Thyroid gland (tissue), 4 donors: ENCODE measurements at places on chromosomes 7 and 10. TPM values are rescaled to one million over a fixed set of nuclear protein-coding genes. Genes with fewer than 3 reads are reported as not detected.

The PAX4 gene
- not detected for total RNA-seq

The SNCG gene
- 31.0 TPM for total RNA-seq

The CLCN1 gene
- total RNA-seq: not detected

The STOX1 gene
- total RNA-seq: 11.0 TPM

The CNPY1 gene
- total RNA-seq: not detected

The ZNF425 gene
- total RNA-seq: 3.8 TPM

The UCMA gene
- not detected for total RNA-seq

The FFAR4 gene
- total RNA-seq: 0.40 TPM

The MCM10 gene
- total RNA-seq: 0.54 TPM

The OPALIN gene
- total RNA-seq: not detected

The FAM25A gene
- not detected for total RNA-seq

The C7orf33 gene
- not detected for total RNA-seq

The SFR1 gene
- total RNA-seq: 5.7 TPM

The SPDYE6 gene
- total RNA-seq: not detected

The THSD7A gene
- 6.1 TPM for total RNA-seq

- H3K4me3 ChIP-seq: no peak overlapping the region
- no peak for DNase-seq
- no peaks in the 10 kb centered on the region for H3K27me3 ChIP-seq
- no peaks in the 10 kb centered on the region for H3K4me1 ChIP-seq
- H3K27ac ChIP-seq: no peak overlapping the region
- H3K36me3 ChIP-seq: no peaks in the 10 kb centered on the region
Observed at GRCh38 chr10:89001024-89001728, 10.6 kb downstream of the FAS start.

DNA sequence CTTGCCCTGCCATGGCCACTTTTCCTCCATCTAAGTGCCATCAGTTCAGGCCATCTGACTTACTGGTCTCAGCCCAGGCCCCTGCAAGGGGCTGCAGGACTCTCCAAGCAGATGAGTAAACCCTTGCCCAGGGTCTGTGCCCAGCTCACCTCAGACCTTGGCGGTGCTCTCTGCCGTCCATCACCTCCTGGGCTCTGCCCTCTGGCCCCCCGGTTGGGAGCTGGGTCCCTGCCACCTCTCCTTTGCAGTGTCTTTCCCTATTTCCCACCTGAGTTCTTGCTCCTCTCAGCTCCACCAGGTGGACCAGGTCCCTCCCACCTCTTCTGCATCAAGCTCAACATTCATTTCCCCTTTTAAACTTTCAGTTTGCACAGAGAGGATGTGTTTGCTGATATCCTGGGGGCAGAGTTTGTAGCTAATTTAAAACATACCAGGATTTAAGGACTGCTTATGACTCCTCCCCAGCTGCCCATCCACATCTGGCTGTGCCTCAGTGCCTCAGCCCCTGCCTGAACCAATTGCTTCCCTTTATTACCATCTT, 135.5 kb downstream of the SLIT1 start:
- H3K4me3 ChIP-seq: no peak overlapping the region
- H3K36me3 ChIP-seq: no peaks in the 10 kb centered on the region
- H3K27ac ChIP-seq: no peak overlapping the region
- no peak for DNase-seq

DNA sequence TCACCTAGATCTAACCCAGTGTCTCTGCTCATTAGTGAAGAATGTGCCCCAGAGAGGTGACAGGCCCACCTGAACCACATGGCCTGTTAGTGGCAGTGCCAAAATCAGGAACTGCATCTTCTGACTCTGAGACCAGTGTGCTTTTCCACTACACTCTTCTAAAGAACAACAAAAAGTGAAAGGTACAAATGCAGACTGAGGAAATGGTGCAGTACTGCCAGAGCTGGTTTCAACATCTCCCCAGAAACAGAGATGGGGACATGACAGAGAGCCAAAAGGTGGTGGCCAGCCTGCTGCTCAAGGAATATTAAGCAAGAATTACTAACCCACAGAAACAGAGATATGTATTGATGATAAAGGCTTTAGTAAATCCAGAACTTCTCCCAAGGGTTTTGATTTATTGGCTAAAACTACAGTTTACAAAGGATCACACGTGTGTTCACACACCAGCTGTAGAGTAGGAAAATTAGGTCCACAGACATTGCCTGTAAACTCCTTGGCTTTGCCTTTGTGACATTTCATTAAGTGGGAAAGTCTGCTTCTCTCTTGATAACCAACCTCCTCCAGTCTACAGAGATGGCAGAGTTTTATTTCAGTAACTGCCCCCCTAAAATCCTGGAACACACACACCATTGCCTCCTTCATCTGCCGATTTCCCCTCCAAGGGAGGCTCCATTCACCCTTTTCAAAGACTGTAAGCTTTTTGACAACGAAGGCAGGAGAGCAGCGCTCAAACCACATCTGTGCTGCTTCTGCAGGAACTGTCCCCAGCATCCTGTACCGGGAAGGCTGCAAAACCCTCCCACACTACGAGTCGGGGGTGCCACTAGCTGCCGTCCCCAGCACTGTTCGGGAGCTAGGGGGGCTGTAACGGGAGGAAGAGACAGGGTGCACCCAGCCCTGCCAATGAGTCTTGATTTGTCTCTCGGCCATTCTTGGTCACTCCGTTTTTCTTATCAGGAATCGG, 29.8 kb downstream of the GSDME start:
- no peaks in the 10 kb centered on the region for H3K4me1 ChIP-seq
- H3K36me3 ChIP-seq: no peaks in the 10 kb centered on the region
- H3K27me3 ChIP-seq: no peaks in the 10 kb centered on the region
- DNase-seq: no peak

- H3K4me3 ChIP-seq: no peak overlapping the region
- H3K4me1 ChIP-seq: no peaks in the 10 kb centered on the region
- H3K27me3 ChIP-seq: no peaks in the 10 kb centered on the region
- H3K36me3 ChIP-seq: no peaks in the 10 kb centered on the region
- H3K27ac ChIP-seq: no peak overlapping the region
Observed at GRCh38 chr7:133155642-133156041, 73.8 kb upstream of the CHCHD3 start.

- no peaks in the 10 kb centered on the region for H3K36me3 ChIP-seq
- no peaks in the 10 kb centered on the region for H3K27me3 ChIP-seq
- H3K4me1 ChIP-seq: no peaks in the 10 kb centered on the region
- no peak overlapping the region for H3K27ac ChIP-seq
- H3K4me3 ChIP-seq: no peak overlapping the region
Observed at GRCh38 chr10:113604572-113604971, 51.7 kb downstream of the HABP2 start.

GRCh38 chr7:158537516-158537882, 50.1 kb downstream of the PTPRN2 start:
- H3K27me3 ChIP-seq: no peaks in the 10 kb centered on the region
- DNase-seq: no peak
- H3K36me3 ChIP-seq: no peaks in the 10 kb centered on the region
- H3K4me1 ChIP-seq: no peaks in the 10 kb centered on the region
- H3K4me3 ChIP-seq: no peak overlapping the region

DNA sequence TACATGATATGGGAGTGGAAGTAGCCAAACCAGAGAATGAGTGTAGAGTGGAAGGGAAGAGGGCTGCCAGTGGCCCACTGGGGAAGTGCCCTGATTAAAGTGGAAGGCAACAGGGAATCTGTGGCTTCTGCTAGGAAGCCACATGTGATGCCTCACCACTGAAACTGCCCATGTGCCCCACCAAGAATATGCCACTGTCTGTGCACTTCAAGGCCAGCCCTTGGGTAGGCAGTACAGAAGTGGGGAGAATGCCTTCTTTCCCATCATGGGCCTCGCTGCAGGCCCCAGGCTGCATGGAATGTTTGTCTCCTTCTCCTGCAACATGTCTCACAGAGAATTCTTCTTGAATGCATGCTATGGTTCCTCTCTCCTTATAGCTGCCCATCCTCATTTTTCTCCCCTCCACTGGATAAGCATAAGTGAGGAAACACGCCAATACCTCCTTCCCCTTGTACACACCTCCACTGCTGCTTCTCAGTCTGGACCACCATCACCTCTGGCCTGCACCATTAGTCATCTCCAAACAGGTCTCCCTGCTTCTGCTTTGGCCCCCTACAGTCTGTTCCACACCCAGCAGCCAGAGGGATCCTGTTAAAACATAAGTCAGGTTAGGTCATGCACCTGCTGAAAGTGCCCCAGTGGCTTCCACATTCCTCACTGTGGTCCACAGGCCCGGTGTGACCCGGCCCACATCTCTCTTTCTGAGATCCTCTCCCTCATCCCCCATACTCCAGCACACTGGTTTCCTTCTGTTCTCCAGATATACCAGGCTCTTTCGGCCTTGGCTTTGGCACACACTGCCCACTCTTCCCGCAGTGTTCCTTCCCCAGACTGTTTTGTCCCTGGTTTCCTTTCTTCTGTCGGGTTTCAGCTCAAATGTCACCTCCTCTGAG, 37.1 kb downstream of the SNX10 start:
- no peak for DNase-seq
- H3K36me3 ChIP-seq: no peaks in the 10 kb centered on the region
- H3K27ac ChIP-seq: no peak overlapping the region
- no peak overlapping the region for H3K4me3 ChIP-seq
- H3K27me3 ChIP-seq: no peaks in the 10 kb centered on the region
- no peaks in the 10 kb centered on the region for H3K4me1 ChIP-seq

DNA sequence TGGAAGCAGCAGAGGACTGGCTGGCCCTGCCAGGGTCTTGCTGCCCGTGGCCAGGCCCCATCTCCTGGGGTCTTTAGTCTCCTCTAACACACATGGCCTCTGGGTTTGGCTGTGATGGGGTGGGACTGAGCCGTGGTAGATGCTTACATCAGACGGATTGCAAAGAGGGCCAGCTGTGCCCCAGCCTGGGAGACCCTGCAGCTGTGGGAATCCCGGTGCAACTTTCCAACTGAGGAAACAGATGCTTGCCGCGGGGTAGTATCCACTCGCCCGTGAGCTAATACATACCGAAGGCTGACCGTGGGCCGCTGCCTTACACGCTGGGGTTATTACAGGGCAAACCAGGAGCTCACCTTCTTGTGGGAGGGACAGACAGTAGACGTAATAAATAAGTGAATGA, 24.1 kb upstream of the SH2B2 start:
- H3K27ac ChIP-seq: no peak overlapping the region
- H3K4me1 ChIP-seq: no peaks in the 10 kb centered on the region
- H3K4me3 ChIP-seq: no peak overlapping the region
- DNase-seq: no peak
- H3K36me3 ChIP-seq: no peaks in the 10 kb centered on the region

DNA sequence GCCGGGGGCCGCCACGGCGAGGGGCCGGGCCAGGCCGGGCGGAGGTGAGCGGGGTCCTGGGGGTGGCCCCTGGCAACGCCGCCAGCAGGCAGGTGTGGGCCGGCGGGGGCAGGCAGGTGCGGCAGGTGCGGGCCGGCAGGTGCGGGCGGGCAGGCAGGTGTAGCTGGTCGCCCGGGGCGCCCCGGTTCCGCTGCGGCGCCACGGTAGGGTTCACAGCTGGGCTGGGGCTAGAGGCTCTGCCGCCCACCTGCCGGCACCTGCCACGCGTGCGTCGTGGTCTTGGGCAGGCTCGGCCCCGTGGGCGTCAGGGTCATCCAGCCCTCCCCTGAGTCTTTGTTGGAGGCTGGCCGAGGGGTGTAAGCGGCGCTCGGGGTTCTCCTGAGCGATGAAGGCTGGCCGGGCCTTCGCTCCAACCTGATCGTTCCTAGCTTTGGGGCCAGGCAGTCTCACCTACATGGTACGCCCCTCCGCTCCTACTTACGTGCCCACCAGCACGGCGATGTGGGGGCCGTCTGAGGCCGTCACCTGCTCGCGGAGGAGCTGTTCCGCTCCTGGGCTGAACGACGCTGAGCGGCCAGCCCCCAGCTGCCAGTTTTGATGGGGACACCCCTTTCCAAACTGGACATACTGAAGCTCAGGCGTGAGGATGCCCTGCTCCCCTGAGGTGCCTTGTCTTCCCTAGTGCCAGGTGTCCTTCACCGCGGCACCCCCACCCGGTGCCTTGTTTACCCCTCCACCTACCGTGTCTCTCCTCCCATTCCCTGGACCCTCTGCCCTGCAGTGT, 493 bp downstream of the ZMIZ2 start:
- H3K27ac ChIP-seq: peak overlapping the region; percentile 6
- H3K4me1 ChIP-seq: peaks cover 12% of the 10 kb centered on the region
- H3K36me3 ChIP-seq: no peaks in the 10 kb centered on the region
- peak; percentile 36 for DNase-seq

GRCh38 chr7:68246189-68246633, 1249.6 kb downstream of the TYW1 start:
- H3K4me1 ChIP-seq: peaks cover 14% of the 10 kb centered on the region
- H3K36me3 ChIP-seq: no peaks in the 10 kb centered on the region
- no peak overlapping the region for H3K4me3 ChIP-seq
- no peaks in the 10 kb centered on the region for H3K27me3 ChIP-seq

GRCh38 chr10:131131726-131132591, 179.6 kb downstream of the TCERG1L start:
- peaks cover 7% of the 10 kb centered on the region for H3K4me1 ChIP-seq
- no peaks in the 10 kb centered on the region for H3K27me3 ChIP-seq

GRCh38 chr7:22997871-22998518, 15.9 kb downstream of the HYCC1 start:
- DNase-seq: no peak
- no peaks in the 10 kb centered on the region for H3K4me1 ChIP-seq
- H3K36me3 ChIP-seq: no peaks in the 10 kb centered on the region

- DNase-seq: no peak
- no peaks in the 10 kb centered on the region for H3K4me1 ChIP-seq
- H3K36me3 ChIP-seq: no peaks in the 10 kb centered on the region
- no peaks in the 10 kb centered on the region for H3K27me3 ChIP-seq
- no peak overlapping the region for H3K4me3 ChIP-seq
Observed at GRCh38 chr10:52703451-52703850, 69.1 kb downstream of the MBL2 start.

GRCh38 chr10:18079665-18080295, 60.4 kb upstream of the CACNB2 start:
- DNase-seq: no peak
- H3K4me1 ChIP-seq: no peaks in the 10 kb centered on the region
- no peak overlapping the region for H3K4me3 ChIP-seq
- H3K27me3 ChIP-seq: no peaks in the 10 kb centered on the region

DNA sequence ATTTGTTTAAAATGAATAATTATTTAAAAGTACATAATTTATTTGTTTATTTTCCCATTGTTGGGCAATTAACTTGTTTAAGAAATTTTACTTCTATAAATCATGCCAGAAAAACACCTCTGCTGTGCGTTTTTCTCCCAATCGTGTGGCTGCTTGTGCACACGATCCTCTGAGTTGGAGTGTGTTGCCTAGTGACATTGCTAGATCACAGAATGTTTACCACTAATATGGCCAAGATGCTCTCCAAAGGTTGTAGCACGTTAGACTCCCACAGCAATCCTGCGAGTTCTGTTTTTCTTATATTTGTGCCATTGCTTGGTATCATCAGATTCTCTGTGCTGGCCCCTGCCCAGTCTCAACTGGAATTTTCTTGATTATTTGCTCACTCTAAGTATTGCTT, 207.1 kb upstream of the ADCY1 start:
- no peaks in the 10 kb centered on the region for H3K36me3 ChIP-seq
- no peaks in the 10 kb centered on the region for H3K4me1 ChIP-seq
- H3K27me3 ChIP-seq: no peaks in the 10 kb centered on the region
- no peak overlapping the region for H3K4me3 ChIP-seq
- no peak overlapping the region for H3K27ac ChIP-seq

DNA sequence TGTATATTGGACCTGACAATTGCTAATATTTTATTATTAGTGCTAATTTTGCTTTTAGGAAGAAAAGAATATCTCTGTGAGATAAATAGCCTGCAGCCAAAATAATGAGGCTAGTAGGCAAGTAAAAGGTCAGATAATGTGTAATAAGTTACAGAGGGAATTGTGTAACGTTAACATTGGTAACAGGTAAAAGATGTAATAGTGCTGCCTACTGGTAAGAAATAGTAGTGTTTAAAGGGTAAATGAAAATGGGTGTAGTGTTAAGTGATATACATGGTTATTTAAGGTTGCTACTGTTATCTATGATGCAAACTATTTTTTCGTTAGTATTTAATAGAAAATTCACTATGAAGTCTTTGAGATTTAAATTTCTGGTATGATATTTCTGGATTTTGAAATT, 9.2 kb upstream of the FOXP2 start:
- H3K36me3 ChIP-seq: no peaks in the 10 kb centered on the region
- no peak overlapping the region for H3K27ac ChIP-seq
